Dorsolateral prefrontal cortex (tissue), 122 donors: ENCODE measurements at places on chromosomes 13 and 19. TPM values are rescaled to one million over a fixed set of nuclear protein-coding genes. Genes with fewer than 3 reads are reported as not detected.

The KIRREL2 gene
- 2.0 TPM for total RNA-seq

The REEP6 gene
- 15.1 TPM for total RNA-seq

The CYP4F8 gene
- not detected for total RNA-seq

The KLF1 gene
- not detected for total RNA-seq

The LHB gene
- total RNA-seq: not detected

The FCAR gene
- 0.75 TPM for total RNA-seq

The ZNF441 gene
- 14.7 TPM for total RNA-seq

The RGCC gene
- 77.9 TPM for total RNA-seq

The HCN2 gene
- 131 TPM for total RNA-seq

The RNASEH2A gene
- total RNA-seq: 3.2 TPM

The N4BP2L2 gene
- total RNA-seq: 176 TPM

The FGF21 gene
- not detected for total RNA-seq

The TMEM59L gene
- total RNA-seq: 300 TPM

The FAAP24 gene
- total RNA-seq: 1.1 TPM

The KLHL1 gene
- 1.4 TPM for total RNA-seq

The COX7A1 gene
- total RNA-seq: 127 TPM

The APBA3 gene
- 26.1 TPM for total RNA-seq

The SOX1 gene
- total RNA-seq: 6.1 TPM

The FGF14 gene
- total RNA-seq: 105 TPM

The ZNF575 gene
- 9.5 TPM for total RNA-seq

The ATP4B gene
- total RNA-seq: not detected

The SAE1 gene
- 70.0 TPM for total RNA-seq

The SOX21 gene
- 13.6 TPM for total RNA-seq

The CLEC17A gene
- 0.36 TPM for total RNA-seq

The KLF5 gene
- total RNA-seq: 2.5 TPM

The NKPD1 gene
- 0.64 TPM for total RNA-seq
